ENCODE measurements at places on chromosomes 5 and 9.

GRCh38 chr9:101121836-101122399 is 93.4 kb downstream of the PLPPR1 start:
- no peak for DNase-seq

- no peak for DNase-seq
Measured at GRCh38 chr5:136064510-136064909, 35.7 kb downstream of the TGFBI start.

GRCh38 chr5:59790776-59791475 is 102.6 kb downstream of the PDE4D start:
- no peak for DNase-seq

- no peak for DNase-seq
Measured at GRCh38 chr5:126235628-126236027, 187.6 kb upstream of the GRAMD2B start.

- no peak for DNase-seq
Measured at GRCh38 chr9:12554636-12555035, 138.5 kb upstream of the TYRP1 start.

- no peak for DNase-seq
Measured at GRCh38 chr5:38554403-38554802, 2.0 kb downstream of the LIFR start.

DNA sequence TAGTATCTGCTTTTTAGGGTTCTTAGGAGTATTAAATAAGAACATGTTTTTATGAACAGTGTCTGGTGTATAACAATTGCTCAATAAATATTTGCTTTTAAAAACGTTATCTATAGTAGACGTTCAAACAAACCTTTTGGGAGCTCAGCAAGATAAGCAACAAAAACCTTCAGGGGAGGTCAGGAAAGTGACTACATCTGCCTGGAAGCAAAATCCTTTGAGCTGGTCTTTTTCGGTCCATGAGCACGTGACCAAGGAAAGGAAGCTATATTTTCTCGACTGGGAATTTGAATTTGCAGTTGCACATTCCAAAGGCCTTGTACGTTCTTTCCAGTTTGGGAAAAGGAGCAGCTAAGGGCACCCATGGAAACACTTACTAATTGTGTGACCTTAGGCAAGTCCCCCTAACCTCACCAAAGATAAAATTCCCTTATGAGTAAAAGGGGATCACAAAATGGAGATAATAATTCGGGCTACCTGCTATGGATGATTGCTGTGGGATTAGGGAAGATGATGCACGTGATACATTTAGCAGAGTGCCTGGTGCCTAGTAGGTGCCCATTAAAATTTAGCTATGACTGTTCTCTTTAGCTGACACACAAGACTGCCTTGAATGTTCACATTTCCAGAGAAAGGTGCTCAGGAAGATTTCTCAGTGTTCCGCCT is 45.4 kb downstream of the PTTG1 start:
- DNase-seq = no peak

DNA sequence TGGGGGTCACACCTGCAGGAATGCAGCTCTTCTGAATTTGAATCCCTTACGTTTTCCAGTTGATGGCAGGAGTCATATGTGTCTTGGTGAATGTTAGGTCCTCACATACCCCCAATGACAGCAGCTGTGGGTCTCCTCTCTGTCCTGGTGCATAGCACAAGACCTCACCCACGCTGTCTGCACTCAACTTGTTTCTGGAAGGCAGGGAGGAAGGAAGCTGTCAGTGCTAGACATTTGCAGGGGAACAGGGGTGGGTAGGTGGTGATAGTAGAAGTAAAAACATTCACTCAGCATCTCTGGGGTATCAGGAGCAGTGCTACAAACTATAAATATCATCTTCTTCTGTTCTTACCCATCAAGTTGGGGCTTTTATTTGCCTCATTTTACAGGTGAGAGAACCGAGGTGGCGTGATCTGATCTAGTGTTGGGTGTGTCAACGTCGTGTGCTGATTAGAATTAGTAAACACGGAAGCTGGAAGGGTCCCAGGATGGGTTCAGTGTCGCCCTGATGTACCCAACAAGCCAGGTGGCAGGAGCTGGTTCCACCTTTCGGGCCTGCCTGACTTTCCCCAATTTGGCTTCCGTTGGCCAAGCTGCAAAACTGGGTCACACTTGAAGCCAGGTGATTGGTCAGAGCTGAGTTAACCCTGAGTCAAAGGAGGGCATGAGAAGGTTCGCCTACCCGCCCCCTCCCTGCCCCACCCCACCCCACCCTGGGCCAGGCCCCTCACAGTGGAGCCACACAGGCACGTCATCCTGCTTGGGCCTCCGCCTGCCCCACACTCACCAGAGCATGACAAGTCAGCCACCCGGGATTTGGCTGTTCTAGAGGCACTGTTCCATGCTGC is 15.8 kb downstream of the ERGIC1 start:
- DNase-seq = no peak

- no peak for DNase-seq
Measured at GRCh38 chr5:81884871-81885270, 87.0 kb upstream of the ATG10 start.

GRCh38 chr5:387491-388265 is 55.3 kb upstream of the EXOC3 start:
- DNase-seq = no peak

Data from CD14-positive monocyte (primary cell).